ENCODE measurements at places on chromosomes 3 and 15.

DNA sequence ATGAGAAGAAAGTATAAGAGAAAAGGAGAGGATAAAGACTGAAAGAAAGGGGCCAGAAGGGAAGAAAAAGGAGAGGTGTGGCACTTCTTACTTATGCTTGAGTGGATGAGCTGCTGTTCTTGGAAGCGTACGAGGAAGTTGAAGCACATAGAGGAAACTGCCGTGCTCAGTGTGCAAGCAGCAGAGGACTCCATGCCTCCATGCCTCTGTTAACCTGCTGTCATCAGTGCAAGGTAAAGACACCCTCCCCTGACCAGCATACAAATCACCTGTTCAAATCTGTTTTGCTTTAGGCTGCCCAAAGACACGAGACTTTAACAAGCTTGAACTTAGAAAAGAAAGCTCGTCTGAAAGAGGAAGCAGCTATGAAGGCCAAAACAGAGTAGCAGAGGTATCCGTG, 6.4 kb downstream of the WDR5B start:
- DNase-seq = no peak

- DNase-seq = no peak
These were observed 693 bp downstream of the DISP2 start for GRCh38 chr15:40358471-40359353.

- no peak for DNase-seq
These were observed 83.5 kb upstream of the BCL6 start for GRCh38 chr3:187828579-187829452.

- no peak for DNase-seq
These were observed 147.2 kb downstream of the FNDC3B start for GRCh38 chr3:172186607-172187006.

- DNase-seq = peak; percentile 4
These were observed 69.8 kb downstream of the SH3GL3 start for GRCh38 chr15:83516935-83517334.

DNA sequence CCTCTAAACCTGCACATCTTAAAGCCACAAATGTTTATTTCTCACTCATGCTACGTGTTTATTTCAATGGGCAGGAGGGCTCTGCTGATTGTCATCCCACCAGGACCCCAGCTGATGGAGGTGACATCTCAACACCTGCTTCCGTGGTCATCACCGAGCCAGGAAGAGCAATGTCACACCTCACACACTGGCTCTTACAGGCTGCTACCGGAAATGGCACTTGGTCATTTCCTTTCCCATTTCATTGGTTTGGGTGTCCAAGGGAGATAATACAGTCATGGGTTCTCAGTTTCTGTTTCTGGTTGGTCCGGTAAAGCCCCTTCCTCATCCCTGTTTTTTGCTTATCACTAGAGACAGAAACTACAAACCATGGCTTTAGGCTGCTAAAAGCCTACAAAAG, 41.9 kb downstream of the ABHD2 start:
- DNase-seq = no peak

GRCh38 chr3:161333696-161334095, 37.6 kb downstream of the SPTSSB start:
- DNase-seq = no peak

DNA sequence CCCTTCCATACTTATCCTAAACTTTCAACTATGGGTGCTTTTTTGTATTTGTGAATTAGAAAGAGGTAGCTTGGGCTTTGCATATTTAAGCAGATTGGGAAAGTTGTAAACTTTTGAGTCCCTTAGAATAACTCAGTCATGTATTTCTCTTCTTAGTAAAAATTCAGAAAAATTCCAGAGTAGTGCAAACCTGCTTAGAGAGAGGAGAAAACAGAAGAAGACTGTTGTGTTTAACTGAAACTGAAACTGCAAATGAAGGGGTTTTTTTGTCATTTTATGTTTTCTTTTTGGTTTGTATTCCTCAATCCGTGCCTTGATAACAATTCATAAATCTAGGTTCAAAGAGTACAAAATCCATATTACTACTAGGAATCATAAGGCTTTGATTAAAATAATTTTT, 31.3 kb downstream of the CD200 start:
- DNase-seq = no peak

- no peak for DNase-seq
These were observed 3.6 kb downstream of the FAM107A start for GRCh38 chr3:58573640-58574039.

DNA sequence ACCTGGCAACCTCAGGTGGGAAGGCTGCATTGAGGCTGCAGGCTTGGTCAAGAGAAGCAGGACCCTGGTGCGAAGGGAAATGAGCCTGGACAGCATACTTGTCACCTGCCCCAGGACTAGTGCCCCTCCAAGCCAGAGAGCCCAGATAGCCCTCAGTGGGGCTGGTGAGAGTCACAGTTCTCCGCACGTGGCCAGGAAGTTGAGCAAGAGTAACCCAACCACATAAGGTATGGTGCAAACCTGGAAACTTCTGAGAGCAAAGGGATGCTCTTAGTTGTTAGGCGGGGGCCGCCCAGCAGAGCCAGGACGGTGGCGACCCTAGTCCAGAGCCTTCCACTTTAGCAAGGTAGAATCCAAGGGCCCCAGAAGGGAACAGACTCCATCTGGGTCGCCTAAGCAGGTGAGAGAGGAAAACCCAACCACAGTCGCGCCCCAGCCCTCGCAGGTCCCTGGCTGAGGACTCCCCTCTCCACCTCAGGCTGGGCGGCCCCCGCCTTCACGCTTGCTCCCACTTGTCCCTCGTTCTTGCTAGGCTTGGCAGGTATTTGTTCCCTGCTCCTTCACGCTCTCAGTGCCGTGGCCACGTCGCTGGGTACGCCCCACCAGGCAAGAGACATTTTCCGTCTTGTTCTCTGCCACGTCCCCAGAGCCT, 1.1 kb upstream of the VPS18 start:
- no peak for DNase-seq

- DNase-seq = no peak
These were observed 229.5 kb downstream of the VPS13C start for GRCh38 chr15:61830536-61831330.

All from non-pigmented ciliary epithelial cell (primary cell).